ENCODE measurements at places on chromosomes 5 and 9.

DNA sequence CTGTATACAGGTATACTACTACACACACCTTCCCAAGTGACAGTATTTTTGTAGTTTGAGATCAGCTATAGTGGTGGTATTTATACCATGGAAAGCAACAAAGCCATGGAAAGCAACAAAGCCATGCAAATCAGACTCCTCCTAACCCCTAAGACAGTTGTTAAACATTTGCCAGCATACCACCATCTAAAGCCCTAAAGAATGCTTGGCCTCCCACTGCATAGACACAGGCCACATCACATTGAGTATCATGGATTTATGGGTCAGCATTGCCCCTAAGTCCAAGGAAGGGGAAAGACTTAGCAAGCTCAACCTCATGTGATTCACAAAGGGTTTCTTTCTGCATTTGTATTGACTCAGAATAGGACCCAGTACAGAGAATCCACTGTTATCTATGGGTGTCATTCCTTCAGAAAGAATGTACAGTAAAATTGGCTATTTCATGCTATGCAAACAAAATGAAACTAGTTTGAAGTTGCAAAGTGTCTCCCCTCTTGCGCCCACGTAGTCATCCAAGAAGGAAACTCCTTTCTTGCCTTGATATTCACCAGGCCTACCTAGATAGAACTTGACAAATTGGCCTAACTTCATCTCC lies 70.4 kb upstream of the IQGAP2 start:
- DNase-seq: no peak

- no peak for DNase-seq
These were observed 11.4 kb downstream of the OCLN start for GRCh38 chr5:69504036-69504435.

DNA sequence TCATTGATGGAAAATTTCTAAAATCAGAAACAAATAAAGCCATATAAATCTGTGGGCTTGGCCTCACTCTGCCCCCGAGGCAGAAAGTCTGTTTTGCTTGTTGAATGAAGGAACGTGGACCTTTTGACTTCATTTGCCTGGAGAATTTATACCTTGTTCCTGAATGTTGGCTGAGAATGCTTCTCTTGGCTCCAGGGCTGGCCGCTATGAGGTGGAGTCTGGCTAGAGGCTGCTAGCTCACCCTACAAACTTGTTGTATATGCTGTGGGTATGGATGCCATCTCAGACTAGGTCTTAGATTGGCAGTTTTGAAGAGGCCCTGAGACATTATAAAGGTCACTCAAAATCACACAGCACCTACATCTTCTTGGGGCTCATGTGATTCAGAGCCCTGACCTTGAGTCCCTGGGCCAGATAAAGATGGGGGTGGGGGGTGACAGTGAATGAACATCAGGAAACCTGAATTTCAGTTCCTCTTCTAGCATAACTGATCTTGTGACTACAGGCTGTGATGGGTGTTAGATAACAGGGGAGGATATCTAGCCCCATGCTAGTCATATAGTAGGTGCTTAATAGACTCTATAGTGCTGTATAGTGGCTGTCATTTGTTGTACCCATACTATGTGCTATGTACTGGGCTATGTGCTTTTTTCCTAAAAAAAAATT lies 2.8 kb downstream of the GM2A start:
- no peak for DNase-seq

DNA sequence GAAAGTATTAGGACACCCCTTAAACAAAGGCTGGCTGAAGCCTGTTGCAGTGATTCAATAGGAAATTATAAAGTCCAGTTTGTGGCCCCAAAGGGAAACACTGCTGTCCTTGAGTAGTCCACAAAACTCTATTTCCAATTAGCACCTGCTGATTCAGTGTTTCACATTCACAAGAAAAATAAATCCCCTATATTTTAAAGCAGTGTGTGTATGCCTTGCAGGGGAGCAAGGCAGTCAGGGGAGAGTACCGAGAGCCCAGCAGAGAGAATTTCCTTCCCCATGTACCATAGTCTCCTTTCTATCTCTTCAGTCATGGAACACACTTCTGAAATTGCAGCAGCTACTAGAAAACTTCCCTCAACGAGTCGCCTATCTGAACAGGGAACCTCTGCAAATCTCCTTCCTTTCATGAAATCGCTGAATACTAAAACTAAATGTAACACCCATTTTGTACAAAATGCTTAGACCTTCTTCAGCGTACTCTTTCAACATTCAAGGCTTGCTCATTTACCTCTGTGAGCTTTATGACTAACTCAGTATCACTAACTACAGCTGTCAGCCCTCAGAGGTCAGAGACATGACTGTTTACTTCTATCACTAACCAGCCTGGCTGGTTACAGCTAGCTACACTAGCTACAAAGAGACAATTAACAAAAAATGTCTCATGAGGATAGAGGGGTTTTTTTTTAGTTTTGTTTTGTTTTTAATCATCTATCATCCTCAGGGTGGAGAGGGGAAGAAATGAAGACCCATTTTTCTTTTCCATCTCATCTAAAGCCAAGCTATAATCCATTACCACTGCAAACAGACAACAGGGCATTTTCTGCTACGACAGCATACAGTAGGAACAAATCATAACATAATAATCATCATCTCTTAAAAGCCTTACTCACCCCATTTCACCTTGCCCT lies 188.7 kb downstream of the EBF1 start:
- no peak for DNase-seq

DNA sequence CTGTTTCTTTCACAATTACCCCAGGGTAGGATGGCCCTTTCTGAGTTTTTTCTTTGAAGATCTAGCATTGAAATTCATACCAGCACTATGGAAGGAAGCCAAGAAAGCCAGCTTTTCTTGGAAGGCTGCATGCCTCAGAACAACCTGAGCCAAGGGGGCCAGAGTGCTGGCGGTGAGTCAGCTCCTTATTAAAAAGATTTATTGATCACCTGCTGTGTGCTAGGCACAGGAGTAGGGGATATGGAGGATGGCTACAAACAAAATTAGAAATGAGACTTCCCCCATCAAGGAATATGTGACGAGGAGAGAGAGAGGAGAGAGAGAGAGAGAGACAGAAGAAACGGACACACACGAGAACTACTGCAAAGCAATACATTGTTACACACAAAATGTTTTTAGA lies 184.6 kb upstream of the PUM3 start:
- DNase-seq: peak; percentile 10

GRCh38 chr9:14888272-14888671 lies 22.0 kb downstream of the FREM1 start:
- DNase-seq: no peak

- peak; percentile 90 for DNase-seq
These were observed 29.6 kb downstream of the MAML1 start for GRCh38 chr5:179762079-179762780.

DNA sequence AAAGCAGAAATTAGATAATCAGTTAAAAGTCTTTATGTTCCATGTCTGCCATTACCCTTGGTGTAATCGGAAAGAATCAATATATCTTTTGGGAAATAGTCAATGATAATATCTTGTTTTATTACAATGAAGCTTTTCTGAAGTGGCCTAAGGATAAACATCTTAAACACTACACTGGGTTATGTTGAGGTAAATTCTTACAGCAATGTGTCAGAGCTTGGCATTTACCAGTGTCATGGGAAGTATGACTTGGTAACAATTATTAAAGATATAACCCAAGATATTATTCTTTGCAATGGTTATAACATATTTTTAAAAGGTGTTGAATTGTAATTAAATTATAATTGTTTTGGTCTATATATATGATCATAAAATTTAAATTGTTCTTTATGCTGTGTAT lies 84.7 kb downstream of the CFAP95 start:
- no peak for DNase-seq

- peak; percentile 22 for DNase-seq
These were observed 280.6 kb upstream of the EFNA5 start for GRCh38 chr5:107951309-107951708.

- DNase-seq: no peak
These were observed 178.4 kb downstream of the GOLPH3 start for GRCh38 chr5:31995714-31996113.

Data from NCI-H524 (cell line).